ENCODE measurements at places on chromosomes 4 and X. TPM values are rescaled to one million over a fixed set of nuclear protein-coding genes. Genes with fewer than 3 reads are reported as not detected.
A peak's percentile ranks its signal among the peaks of the same experiment; 100 is the strongest.

- DNase-seq = no peak
Measured at GRCh38 chr4:15873117-15873516, 65.4 kb downstream of the FGFBP1 start.

DSPP gene
- total RNA-seq = not detected

- peak; percentile 79 for DNase-seq
Measured at GRCh38 chr4:68375667-68376559, 26.0 kb upstream of the YTHDC1 start.

- DNase-seq = no peak
Measured at GRCh38 chrX:41377624-41378023, 43.7 kb downstream of the DDX3X start.
